ENCODE measurements at places on chromosomes 4 and X.

- DNase-seq = no peak
Observed at GRCh38 chr4:150238591-150238990, 160.3 kb downstream of the DCLK2 start.

DNA sequence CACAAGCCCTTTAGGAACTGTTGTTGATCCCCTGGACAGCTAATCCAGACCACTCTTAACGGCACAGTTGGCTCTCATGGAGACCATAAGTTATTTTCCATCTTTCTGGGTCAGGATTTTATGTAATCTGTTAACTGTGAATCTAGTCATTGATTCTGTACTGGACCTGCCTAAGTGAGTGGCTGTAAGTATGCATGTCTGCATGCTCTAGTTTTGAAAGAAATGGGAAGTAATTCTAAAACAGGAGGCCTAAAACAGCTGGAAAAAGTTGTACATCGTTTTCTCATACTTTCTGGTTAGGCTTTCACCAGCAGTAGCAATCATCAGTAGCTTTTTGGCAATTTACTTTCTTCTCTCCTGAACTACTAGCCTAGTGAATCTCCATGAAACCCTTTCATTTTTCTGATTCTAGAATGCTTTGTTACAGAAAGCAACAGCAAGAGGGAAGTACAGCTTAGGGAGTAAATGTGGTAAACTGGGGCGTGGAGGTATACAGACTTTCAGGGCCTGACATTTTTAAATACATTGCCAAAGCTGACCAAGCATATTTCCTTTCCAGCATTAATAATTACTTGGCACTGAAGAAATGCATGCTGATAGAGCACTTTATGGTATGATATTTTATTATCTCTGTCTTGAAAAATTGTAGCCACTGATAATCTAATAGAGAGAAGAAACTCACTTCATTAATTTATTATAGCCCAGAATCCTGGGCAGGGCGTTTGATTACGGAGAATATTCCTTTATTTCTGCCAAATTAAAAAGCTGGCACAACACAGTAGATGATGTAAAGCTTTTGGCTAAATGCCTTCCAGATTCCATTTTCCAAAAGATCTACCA, 202.7 kb downstream of the BANK1 start:
- no peak for DNase-seq

DNA sequence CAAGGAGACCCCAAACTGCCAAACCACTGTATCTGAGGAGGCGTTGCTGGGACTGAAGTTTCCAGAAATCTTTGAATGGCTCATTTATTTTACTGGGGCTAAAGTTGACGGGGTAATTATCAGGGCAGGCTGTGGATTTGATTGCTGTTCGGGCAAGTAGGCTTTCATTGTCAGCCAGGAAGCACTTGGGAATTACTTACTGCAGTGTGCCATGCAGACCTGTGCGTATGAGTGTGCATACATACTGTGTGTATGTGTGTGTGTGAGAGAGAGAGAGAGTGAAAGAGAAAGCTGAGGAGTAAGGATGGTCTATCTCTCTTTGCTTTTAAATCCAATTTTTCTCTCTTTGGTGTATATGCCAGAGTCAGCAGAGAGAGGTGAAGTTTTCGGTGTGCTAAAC, 122.7 kb downstream of the NPNT start:
- no peak for DNase-seq

GRCh38 chr4:54005475-54005874, 58.9 kb downstream of the CHIC2 start:
- peak; percentile 31 for DNase-seq

DNA sequence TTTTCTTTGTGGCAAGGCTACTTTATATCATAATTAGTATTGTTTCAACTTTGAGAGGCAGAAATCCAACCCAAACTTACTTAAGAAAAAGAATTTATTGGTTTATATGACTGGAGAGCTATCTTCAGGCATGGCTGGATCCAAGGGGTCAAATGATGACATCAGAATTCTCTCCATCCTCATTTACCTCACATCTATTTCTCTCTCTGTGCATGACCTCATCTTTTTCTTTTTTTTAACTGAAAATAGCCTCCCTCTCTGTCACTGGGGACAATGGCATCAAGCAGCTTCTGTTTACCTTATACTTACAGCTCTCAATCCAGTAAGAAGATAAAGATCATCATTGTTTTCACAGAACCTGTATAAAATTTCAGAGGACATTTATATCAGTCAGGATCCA, 12.0 kb upstream of the EXOC1L start:
- DNase-seq = no peak

GRCh38 chrX:39961441-39961840, 136.3 kb downstream of the BCOR start:
- DNase-seq = no peak

- no peak for DNase-seq
Observed at GRCh38 chr4:1502501-1502886, 96.3 kb upstream of the NKX1-1 start.

DNA sequence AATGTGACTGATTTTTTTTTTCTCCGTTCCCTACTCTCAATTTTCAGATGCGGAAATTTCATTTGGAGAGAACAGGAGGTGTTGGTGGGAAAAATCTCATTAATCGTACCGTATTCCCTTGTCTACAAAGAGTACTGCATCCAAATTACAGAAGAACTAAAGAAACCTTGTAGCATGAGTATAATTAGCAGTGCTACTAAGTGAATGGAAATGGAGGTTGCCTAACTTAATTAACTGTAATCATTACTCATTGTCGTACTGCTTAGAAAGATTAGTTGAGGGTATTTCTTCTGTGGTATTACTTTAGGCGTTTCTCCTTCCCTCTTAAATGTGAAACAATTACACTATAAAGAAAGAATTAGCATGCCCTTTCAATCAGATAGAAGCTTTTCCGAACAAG, 81.7 kb downstream of the DMD start:
- DNase-seq = no peak

- DNase-seq = no peak
Observed at GRCh38 chrX:72079607-72080006, 52.1 kb downstream of the RTL5 start.

- DNase-seq = no peak
Observed at GRCh38 chr4:5635826-5636195, 72.5 kb downstream of the EVC2 start.

- DNase-seq = no peak
Observed at GRCh38 chrX:136032370-136032769, 47.1 kb downstream of the SLC9A6 start.

- no peak for DNase-seq
Observed at GRCh38 chr4:38152721-38153386, 192.7 kb downstream of the PTTG2 start.

DNA sequence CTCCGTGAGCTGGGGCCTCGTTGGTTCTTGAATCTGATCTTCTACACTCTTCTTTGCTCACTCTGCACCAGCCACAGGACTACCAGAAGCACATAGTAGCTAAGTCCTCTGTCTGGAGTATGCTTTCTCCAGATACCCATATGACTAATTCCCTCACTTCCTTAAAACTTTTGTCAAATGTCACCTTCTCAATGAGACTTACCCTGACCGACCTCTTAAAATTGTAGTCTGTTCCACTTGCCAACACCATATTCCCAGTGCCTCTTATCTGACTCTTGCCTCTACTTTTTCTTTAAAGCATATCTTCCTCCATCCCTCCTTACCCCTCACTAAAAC, 10.0 kb downstream of the PARM1 start:
- no peak for DNase-seq

- peak; percentile 97 for DNase-seq
Observed at GRCh38 chr4:2795893-2796848, 3.3 kb downstream of the SH3BP2 start.

DNA sequence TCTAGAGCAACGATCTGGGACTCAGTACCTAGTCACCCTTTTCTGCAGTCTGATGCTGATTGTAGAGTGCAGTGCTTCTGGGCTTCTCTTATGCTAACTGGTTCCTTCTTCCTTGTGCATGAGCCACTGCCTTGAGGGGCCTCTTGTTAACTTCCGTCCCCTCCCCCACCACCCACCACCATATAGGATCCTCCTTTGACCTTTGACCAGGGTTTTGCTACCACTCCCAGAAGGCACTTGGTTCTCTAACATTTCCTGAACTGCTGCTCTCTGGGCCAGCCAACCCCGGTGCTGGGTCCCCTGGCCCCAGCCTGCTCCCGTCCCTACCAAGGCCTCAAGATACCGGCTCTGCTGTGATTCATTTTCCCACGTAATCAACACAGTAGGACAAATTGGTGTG, 104.6 kb upstream of the KLF3 start:
- DNase-seq = no peak

- peak; percentile 19 for DNase-seq
Observed at GRCh38 chrX:151825925-151826485, 86.7 kb upstream of the MAGEA4 start.

GRCh38 chr4:133186845-133187244, 37.8 kb downstream of the PCDH10 start:
- no peak for DNase-seq

DNA sequence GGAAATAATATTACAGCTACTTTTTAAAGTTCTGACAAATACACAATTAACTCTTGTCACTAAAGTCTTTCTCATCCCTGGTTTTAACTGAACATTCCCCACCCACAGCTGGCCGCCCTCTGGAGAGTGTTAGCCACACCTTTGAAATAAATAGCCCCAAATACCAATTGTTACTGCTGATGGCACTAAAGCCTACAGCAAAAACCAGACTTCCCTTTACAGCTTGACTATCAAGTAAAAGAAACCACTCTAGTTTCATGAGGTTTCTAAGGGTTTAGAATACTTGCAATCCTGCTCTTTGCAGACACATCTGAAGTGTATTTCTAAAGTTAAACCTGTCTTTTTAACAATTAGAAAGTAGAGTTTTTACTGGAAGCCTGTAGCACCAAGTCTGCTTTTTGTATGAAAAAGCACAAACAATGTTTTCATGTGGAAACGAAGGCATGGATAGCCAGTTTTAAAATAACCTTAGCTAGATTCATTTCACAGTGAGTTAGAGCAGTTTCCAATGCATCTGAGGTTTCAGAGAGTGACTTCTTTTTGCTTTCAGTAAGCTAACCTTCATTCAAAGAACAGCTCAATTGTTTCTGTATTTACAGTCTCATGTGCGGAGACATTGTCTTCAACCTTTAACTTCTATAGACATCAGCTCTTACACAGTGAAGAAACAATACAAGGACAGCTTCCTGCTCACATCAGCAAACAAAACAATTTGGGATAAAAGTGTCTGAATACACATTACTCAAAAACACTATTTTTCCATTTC, 164.8 kb upstream of the VEGFC start:
- DNase-seq = no peak

DNA sequence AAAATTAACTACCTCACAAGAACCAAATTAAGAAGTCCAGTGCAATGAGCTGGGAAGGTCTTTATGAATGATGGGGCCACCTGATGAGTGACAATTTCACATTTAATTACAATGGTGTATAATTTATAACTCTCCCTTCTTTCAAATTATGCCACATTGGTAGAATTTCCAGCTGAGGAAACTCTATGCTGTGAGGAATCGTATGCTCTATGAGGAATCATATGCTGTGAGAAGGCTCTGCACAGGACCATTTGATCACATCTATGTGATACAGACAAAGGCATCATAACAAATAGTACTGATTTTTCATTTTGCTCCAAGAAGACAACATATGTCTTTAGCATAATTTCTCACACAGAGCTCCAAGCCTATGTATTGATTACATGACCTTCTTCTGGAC, 69.3 kb downstream of the PDHA2 start:
- DNase-seq = no peak

DNA sequence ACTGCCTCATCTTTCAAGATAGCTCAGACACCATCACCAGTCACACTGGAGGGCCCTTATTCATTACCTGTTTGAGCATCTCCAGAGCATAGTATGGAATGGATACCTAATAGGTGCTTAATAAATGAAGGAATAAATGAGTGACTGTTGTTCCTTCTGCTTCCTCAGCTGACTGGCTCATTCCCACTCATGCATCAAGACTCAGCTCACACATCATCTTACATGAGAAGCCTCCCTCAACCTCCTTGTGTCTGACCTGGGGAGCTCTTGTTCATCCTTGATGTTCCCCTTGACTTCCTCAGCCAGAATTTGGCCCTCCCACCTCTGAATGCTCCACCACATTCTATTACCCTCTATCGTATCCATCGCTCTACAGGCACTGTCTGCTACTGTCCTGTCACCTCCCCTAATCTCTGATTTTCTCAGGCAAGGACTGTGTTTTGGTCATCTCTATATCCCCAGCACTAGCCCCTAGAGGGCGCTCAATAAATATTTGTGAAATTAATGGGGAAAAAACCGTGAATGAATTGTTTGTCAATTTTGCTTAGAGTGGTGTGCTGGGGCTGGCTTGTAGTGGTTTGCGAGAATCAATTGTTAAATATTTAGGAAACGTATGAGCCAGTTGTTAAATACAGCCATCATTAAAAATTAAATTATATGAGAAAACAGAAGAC, 88.3 kb downstream of the NHSL2 start:
- DNase-seq = no peak

- DNase-seq = no peak
Observed at GRCh38 chr4:100174985-100175383, 15.3 kb downstream of the DDIT4L start.

Measured in renal cortical epithelial cell (primary cell).